Effector CD8-positive, alpha-beta T cell (primary cell): ENCODE measurements at places on chromosomes 2 and 18.

DNA sequence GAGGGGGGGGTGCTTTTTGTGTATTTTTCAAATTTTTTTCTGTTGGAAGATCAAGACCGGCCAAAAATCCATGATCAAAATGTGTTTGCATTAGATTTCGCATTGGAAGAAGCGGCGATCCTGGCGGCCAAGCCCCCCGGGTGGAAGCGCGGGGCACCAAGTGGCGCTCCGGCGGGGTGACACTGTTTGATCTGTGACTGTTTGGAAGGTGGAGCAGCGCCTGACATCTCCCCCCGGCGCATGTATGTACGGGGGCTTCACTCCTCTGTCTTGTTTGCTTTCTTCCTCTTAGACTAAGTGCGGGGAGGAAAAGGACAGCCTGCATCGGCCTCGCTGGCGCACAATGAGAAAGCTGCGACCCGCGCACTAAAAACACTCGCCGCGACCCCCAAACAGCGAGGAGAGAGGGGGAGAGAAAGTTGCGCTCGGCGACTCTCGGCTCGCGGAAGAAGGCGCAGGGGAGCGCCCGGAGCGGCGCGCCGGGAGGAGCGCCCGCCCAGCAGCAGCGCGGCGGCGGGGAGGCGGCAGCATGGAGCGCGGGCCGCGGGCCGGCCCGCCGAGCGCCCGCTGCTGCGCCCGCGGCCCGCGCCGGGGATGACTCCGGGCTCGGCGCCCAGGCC is 515 bp downstream of the TSHZ1 start:
- peak; percentile 8 for DNase-seq

DNA sequence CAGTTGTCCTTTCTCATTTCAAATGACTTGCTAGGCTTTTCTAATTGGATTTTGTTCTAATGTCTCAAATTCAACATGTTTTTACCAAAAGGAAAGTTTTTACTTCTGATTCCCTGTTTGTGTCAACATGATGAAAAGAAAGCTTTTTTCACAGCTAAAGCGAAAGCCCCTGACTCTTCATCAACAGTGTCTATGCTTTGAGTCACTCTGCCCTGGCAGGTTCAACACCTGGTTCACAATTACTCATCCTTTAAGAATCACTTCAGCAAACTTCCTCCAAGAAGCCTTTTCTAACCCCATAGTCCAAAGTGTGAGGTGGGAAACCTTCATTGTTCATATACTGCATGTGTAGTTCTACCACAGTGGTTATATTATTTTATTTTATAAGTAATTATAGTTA is 7.6 kb upstream of the DSG2 start:
- DNase-seq: no peak

DNA sequence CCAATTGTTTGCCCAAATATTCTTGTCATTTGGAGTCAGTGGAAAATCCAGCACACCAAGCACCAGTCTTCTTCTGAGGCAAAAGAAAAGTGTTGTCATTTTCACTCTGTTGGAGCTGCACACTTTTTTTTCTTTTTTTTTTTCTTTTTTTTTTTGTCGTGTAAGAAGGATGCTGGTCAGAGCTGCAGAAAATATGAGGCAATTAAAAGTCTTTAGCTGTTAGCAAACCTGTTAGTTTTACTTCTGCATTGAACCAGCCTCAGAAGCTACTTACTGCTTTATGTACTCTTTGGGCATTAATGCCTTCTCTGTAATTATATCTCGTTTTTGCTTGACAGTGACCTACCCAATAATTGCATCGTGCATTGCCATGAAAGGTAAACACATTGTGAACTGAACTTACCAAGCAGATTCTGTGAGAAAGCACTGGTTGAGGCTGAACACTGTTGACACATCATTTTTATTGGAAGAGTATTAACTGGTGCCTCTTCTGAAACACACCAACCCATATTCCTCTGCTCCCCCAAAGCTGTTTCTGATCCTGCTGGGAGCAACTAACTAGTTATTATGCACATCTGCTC is 165.4 kb downstream of the CAPN13 start:
- DNase-seq: no peak

DNA sequence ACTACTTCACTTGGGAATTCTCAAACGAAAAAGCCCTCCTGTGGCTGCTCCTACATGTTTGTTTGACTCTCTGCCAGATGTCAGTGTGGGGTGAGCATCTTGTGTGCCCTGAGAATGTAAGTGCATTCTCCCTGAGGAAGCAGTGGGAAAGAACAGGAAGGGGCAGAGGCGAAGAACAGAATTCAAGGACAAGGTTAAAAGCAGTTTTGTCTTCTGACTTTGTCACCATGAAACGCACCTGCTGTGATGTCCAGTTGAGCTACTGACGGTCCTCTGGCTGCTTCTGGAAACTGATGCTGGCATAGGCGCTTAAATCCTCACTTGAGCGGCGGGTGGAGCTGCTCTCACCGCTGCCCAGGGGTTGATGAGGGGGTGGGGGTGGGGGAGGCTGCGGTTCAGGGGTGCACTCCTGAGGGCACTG is 4.9 kb downstream of the IRS1 start:
- DNase-seq: no peak

- DNase-seq: no peak
Measured at GRCh38 chr18:31619291-31619690, 27.6 kb downstream of the TTR start.

DNA sequence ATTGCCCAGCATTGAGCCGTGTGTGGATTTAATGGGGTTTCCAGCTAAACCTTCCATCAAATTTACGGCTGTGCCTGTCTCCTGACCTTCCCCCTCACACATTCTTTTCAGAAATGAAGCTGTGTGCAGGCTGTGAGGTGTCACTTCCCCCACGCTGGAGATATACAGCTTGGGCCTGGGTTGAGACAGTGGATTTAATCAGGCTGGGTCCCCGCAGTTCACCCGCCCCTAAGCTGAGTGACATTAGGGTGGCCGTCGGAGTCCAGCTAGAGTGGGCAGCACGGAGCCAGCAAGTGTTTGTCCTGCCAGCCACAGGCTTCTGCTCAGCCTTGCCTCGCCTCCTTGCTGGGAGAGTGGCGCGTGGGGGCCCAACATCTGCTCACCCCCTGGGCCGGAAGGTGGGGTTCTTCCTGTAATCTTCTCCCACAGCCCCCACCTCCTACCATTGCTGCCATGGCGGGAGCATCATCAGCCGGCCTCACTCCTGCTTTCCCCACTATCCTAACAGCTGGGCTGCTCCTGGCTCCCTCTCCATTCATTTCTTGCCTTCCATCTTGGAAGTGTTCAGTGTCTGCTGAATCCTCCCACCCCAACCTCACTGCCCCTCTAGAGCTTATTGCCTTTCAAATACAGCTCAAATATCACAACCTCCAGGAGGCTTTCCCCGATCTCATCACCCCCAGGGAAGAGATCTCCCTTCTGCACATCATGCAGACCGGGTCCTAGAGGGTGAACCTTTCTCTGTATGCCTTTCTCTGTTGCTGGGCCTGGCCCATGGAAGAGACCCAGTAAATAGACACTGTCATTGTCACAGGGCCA is 149.0 kb downstream of the GLI2 start:
- DNase-seq: no peak

- no peak for DNase-seq
Measured at GRCh38 chr2:33129263-33130053, 182.7 kb downstream of the LTBP1 start.

DNA sequence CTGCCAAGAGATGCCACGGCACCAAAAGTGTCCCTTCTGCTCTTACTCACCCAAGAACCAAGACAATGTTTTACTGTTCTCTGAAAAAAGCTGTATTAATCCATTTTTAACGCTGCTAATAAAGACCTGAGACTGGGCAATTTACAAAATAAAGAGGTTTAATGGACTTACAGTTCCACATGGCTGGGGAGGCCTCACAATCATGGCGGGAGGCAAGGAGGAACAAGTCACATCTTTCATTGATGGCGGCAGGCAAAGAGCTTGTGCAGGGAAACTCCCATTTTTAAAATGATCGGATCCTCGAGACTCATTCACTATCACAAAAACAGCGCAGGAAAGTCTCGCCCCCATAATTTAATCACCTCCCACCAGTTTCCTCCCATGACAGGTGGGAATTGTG is 1.9 kb upstream of the STAT1 start:
- no peak for DNase-seq

GRCh38 chr2:181123798-181124231 is 143.4 kb downstream of the UBE2E3 start:
- peak; percentile 25 for DNase-seq

DNA sequence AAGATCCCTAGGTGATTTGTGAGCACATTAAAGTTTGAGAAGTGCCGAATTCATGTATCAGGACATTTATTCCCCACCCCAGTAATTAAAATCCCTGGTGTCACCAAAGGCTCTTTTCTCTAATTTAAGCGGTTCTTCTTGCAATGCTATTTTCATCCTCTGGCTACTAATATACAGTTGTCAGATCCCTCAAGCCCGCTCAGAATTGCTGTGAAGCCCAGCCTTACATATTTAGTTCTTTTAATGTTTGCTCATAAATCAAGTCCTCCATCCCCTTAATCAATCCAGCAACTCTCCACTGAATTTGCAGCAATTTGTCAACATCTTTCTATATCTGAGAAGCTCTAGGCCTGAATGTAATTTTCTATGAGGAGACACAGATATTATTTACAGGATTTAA is 437.9 kb downstream of the PIK3C3 start:
- no peak for DNase-seq

DNA sequence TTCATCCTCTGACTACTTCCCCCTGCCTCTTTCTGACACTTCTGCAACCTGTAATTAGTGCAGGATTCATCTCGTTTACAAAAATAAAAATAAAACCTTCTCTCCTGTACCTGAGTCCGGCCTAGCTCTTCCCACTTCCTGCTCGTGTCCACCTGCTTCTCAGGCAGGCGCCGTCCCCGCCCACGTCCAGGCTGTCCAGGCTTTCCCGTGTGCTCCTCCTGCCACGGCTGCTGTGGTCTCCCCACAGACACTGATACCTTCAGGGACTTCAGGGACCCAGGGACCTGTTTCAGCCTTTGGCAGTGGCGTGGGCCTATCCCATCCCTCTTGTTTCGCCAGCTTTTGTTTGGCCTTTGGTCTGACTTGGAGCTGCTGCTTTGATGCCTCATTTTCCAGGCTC is 272.5 kb downstream of the PHLPP1 start:
- no peak for DNase-seq

DNA sequence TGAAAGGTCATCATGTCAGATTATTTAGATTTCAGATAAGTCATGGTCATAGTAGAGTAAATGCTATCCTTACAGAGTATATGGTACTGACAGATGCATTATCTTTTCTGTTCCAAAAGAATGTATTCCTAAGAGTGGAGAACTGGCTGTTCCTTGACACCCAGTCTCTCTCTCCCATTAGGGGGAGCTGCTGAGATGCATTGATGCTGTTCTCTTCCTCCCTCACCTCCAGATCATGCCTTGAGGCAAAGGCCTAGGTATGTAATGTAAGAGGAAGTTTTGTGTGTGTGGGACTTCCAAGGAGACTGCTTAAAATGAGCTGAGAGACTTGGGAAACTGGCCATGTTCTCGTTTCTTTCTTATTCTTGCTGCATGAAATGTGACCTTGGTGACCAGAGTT is 979.5 kb upstream of the CELF4 start:
- DNase-seq: no peak

DNA sequence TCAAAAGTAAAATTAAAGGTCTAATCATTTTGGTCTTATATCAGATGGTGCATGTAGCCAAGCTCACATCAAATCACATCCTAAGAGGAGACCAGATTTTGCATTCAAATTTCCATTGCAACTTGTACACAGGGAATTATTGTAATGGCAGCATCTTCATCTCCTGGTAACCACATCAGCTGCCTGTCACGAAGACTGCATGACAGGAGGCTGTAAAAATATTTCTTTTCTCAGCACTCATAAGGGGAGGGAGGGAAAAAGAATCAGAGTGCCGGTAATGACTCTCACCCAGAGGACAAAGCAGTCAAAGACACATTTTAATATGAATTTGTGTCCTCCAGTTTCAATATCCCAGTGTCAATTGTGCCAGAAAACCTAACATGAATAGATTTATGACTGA is 216.7 kb downstream of the TMEM163 start:
- no peak for DNase-seq

DNA sequence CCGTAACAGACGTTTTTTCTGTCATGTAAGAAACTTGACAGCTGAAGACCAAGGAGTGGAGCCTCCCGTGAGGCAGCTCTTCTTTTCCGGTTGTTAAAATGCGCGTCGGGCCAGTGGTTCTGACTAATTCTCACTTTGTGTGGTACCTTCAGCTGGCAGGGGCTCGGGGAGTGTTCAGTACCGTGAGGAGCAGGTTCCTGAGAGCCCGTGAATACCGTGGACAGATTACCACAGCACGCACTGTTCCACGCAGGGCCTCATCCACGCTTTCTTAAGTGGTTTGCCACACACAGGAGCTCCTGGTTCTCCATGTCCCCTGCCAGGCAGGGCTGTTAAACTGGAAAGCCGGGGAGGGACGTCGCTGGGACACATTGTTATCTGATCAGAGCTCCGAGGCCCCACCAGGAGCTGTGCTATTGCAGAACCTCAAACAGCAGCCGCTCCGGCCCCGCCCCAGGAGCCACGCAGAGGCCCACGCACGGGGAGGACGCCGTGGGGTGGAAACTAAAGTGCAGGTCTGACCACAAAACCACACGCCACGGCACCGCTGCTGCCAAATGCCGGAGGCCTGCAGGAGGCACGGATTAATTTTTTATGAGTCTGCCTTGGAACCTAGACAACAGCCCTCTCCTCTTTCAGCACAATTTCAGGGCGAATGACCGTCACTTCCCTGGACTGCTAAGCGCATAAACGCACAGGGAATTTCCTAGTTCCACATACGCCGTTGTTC is 43.3 kb downstream of the NFATC1 start:
- peak; percentile 10 for DNase-seq

- no peak for DNase-seq
Measured at GRCh38 chr2:97816411-97816810, 103.0 kb downstream of the ZAP70 start.

DNA sequence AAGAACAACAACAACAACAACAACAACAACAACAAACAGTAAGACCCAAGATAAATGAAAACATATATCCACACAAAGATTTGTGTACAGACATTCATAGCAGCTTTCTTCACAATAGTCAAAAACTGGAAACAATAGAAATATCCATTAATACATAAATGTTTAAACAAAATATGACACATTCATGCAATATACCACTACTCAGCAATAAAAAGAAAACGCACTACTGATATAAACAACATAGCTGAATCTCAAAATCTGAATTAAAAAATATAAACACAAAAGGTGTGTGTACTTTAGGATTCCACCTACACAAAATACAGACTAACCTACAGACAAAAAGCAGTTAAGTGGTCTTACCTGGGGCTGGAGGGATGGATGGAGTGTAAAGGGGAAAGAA is 42.1 kb downstream of the DOK1 start:
- DNase-seq: no peak

DNA sequence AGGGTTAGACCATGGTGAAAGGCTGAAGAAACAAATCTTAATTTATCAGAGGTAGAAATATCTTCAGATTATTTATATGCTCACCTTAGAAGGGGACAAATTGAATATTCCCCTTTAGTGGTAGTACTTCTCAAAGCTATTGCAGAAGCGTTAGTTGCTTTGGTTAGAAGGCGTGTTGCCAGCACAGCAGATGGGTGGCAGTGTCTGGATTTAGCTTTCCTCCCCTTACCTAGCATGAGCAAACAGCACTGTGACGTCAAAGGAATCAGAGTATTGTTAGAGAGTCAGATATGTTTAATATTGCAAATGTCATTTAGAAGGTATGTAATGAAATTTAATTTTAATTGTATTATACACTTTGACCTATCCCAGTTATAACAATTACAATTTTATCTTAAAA is 27.2 kb upstream of the GALR1 start:
- no peak for DNase-seq
